ENCODE measurements at places on chromosomes 4 and X.

- no peak for DNase-seq
Measured at GRCh38 chr4:96974295-96974694, 1134.4 kb downstream of the PDHA2 start.

DNA sequence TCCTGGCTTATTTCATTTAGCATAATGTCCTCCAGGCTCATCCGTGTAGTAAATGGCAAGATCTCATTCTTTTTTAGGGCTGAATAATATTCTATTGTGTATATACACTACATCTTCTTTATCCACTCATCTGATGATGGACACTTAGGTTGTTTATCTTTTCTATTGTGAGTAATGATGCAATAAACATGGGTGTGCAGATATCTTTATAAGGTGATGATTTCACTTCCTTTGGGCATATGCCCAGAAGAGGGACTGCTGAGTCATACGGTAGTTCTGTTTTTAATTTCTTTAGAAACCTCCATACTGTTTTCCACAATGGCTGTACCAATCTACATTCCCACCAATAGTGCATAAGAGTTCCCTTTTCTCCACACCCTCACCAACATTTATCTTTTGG, 317.6 kb upstream of the CNKSR2 start:
- DNase-seq: no peak

- no peak for DNase-seq
Measured at GRCh38 chrX:102491766-102492165, 20.2 kb upstream of the TCP11X2 start.

DNA sequence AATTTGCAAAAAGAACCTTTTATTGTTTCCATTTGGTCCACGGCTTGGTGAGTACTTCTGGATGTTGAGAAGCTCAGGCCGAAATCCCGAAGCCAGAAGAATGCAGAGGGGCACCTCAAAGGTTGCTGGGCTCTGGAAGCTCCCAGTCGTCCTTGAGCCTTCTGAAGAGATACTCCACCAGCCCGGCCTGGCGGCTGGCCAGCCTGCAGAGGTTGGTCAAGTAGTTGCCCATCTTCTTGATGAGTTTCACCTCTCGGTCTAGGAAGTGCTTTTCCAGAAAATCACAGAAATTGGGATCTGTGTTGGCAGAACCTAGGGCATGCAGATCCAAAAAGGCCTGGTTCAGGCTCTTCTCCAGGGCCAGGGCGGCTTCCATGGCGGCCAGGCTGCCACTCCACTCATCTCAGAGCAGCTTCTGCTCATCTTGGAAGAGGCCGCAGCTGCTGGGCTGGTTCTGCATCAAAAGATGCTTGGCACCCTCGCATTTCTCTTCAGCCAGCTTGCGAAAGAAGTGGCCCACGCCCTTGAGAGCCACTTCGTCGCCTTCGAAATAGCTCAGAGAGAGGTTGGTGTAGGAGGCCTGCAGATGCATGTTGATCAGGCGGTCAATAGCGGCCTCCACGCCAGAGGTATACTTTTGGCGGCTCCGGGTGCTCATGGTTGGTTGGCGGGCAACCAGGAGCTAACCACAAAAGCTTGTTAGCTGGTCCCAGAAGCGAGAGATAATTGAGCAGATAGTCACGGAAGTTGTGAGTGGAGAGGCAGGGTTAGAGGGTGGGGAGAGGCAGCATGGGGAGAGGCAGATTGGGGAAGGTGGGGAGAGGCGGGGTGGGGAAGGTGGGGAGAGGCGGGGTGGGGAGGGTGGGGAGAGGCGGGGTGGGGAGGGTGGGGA, 76.5 kb upstream of the TSPAN7 start:
- DNase-seq: no peak

GRCh38 chr4:1460967-1461868, 55.0 kb upstream of the NKX1-1 start:
- DNase-seq: no peak

GRCh38 chrX:64580035-64580434, 184.8 kb upstream of the MTMR8 start:
- no peak for DNase-seq

DNA sequence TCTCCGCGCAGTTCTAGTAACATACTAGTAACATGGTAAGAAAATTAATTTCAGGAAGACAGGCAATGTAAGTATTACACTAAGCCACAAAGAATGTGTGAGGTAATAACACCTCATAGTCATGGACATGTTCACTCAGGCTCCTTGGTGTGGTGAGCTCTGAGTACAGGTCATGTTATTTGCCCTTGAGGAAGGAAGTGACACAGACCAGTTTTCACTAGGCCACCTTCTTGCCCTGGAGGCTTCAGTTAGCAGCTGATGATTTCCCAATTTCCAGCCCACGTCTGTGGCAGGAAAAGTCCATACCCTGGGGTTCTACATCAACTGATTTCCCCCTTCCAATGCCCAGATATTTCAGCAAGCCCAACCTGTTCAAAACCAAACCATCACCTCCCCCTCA, 6.7 kb downstream of the APOO start:
- no peak for DNase-seq

DNA sequence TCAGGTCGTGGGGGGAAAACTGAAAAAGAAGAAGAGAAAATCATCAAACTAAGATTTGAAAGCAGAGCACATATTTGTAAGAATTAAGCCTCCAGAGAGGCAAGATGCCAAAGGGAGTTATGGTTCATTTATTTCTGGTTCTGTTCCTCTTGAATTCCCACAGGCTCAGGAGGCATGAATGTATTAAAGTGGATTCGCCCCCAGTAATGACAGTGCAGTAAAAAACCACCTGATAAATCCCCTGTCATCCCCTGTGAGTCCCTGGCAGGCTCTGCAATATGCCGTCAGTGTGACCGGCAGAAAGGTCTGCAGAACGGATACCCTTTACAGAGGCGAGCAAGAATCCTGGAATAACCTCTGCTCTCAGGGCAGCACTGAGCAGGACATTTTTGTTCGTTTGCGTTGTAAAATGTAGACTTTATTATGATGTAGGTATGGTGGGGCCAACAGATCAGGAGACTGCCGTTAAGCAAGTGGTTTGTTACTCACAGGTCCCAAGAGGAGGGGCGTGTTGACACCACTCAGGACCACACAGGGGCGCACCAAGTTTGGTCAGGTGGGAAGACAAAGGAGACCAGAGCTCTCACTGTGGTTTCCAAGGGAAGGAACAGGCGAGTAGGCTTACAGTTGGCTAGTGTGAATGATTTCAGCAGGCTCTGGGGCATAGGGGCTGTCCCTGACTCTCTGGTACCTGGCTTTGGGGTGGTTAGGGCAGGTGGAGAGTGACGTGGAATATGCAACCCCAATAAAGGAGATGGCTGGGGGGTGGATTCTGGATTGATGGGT, 75.3 kb downstream of the DHRSX start:
- no peak for DNase-seq

- no peak for DNase-seq
Measured at GRCh38 chrX:154833746-154834274, 652 bp downstream of the SMIM9 start.

GRCh38 chr4:56475917-56476316, 8.5 kb downstream of the SRP72 start:
- DNase-seq: no peak

DNA sequence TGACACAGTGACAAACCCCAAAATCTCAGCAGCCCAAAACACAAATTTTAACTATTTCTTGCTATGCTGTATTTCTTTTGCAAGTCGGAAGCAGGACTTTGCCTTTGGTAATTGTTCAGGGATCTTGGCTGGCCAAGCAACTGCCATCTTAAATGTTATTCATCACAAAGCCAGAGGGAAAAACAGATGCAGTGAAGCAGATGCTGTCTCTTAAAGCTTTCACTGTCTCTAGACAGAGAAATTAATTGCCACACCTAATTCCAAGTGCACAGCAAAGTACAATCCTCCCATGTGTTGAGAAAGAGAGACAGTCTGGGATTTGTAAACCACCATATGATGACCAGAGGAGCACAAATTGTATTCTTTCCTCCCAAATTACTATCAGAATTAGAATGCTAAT, 30.0 kb upstream of the GALNT7 start:
- DNase-seq: no peak

DNA sequence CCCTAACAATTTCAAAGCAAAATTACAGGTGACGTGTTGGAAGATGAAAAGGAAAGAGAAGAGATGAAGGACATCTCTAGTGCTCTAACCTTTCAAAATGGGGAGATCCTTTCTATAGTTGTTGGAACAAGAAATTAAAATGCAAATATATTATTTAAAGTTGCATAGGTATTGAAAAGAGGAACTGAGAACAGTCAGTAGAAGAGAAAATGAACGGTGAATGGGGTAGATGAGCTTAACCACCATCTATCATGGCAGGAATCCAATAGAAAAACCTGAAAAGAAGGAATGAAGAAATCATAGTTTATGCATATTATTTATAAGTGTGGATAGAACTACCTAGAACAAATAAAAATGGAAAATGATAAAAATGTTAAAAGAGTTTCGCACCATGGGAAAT, 42.0 kb downstream of the ANXA5 start:
- DNase-seq: no peak

GRCh38 chr4:105267280-105267679, 120.6 kb downstream of the TET2 start:
- no peak for DNase-seq

DNA sequence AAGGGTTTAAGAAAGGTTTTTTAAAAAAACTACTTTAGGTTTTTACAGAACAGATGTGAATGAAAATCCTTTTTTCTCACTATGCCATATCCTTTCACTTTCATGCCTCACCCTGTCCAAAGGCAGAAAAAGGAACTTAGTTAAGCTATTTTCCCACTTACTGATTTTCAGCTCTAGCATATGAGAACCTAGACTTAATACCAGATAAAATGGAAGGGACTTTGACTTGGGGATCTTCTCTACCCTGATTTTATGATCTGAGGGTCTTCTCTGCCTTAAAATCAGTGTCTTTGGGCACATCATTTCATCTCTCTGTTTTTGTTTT, 42.4 kb downstream of the FNIP2 start:
- no peak for DNase-seq

DNA sequence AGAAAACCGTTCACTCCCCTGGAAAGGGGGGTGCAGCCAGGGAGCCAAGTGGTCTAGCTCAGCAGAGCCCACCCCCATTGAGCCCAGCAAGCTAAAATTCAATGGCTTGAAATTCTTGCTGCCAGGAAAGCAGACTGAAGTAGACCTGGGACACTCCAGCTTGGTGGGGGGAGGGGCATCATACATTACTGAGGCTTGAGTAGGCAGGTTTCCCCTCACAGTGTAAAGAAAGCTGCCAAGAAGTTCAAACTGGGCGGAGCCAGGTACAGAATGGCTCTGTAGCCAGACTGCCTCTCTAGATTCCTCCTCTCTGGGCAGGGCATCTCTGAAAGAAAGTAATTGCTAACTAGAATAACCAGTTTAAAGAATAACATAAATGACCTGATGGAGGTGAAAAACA, 372.3 kb upstream of the F9 start:
- DNase-seq: no peak

- no peak for DNase-seq
Measured at GRCh38 chr4:138875891-138876608, 139.5 kb upstream of the NOCT start.
